ENCODE measurements at places on chromosomes 16 and 17. TPM values are rescaled to one million over a fixed set of nuclear protein-coding genes. Genes with fewer than 3 reads are reported as not detected.

The ADAP2 gene
- 0.11 TPM for total RNA-seq

The RUNDC3A gene
- 0.07 TPM for total RNA-seq

The ANKRD40CL gene
- not detected for total RNA-seq

The CTRB1 gene
- not detected for total RNA-seq

The LHX1 gene
- not detected for total RNA-seq
